ENCODE measurements at places on chromosomes 2 and 18. TPM values are rescaled to one million over a fixed set of nuclear protein-coding genes. Genes with fewer than 3 reads are reported as not detected.
A peak's percentile ranks its signal among the peaks of the same experiment; 100 is the strongest.

DNA sequence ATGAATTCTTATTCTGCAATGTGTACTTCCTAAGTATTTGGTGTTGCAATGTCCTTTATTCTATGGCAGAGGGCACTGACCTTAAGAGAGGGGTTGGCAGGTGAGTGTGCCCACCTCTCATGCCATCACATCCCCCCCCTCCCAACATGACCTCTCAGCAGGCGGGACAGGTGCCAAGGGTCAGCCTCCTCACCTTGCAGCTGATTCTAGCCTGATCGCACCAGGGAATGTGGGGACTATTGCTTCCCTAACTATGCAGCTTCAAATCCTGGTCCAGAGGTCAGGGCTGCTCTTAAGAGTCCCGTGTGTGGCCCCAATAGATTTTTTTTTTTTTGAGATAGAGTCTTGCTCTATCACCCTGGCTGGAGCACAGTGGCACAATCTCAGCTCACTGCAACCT is 9.5 kb downstream of the HJURP start:
- DNase-seq, result no peak

- DNase-seq, result no peak
These were observed 20.0 kb downstream of the MAIP1 start for GRCh38 chr2:199975273-199975895.

- DNase-seq, result no peak
These were observed 230.3 kb upstream of the TCF4 start for GRCh38 chr18:55818284-55818683.

DNA sequence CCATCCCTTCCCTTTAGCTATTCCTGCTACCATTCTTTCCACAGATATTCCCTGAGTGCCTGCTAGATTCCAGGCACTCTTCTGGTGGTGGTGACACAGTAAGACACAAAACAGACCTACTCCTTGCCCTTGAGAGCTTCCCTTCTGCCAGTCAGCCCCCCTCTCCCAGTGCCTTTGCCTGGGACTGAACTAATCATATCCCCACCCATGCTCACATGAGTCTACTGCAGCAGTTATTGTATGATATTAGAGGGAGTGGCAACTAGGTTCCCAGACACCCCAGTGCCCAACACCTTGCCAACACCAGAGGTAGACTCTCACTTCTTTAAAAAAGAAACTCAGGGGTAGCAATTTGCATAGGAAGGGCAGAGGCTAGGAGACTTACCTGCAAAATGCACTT is 7.2 kb upstream of the LBH start:
- DNase-seq, result no peak

DNA sequence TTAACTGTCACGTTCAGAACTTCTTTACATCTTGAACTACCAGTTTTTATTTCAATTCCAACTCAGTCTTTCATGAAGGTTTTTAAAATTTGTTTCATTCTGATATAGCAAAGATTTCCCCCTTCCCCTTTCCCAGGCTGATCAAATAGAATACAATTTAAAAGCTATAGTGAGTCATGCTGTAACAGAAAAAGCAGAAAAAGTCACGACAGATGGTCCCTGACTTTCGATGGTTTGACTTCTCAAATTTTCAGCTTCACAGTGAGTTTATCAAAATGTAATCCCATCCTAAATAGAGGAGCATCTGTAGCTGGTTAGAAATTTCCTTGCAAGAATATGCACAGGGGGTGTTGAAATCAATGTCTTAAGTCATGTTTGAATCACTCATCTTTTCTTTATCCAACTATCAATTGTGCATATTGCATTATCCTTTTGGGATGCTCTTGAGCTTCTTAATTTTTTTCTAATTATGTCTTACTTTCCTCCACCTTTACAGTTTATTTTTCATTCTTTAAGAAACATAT is 500.3 kb downstream of the LRP1B start:
- DNase-seq, result no peak

ANKRD30B gene
- total RNA-seq, result not detected

- DNase-seq, result no peak
These were observed 54.2 kb downstream of the GBX2 start for GRCh38 chr2:236113948-236114347.

DNA sequence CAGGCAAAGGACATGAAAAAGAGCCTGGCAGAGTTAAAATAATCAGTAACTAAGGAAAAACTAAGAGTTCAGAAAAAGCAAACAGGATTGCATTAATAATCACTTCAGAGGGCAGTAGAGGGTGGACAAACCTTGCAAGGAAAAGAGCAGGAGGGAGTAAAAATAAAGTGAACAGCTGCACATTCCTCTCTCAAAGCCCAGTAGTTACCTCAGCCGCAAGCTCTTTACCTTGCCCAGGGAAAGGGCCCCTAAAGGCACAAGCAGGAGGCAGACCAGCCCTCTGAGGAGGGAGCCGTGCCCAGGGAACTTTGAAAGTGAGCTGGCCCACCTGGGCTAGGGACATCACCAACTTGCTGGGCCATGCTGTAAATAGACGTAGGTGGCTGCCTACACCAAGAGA is 196.9 kb downstream of the C1D start:
- DNase-seq, result no peak

FBXO48 gene
- 2.3 TPM for total RNA-seq

- no peak for DNase-seq
These were observed 73.6 kb downstream of the COPS8 start for GRCh38 chr2:237159006-237159911.

GRCh38 chr2:136239079-136239685 is 121.2 kb upstream of the CXCR4 start:
- DNase-seq, result no peak

DNA sequence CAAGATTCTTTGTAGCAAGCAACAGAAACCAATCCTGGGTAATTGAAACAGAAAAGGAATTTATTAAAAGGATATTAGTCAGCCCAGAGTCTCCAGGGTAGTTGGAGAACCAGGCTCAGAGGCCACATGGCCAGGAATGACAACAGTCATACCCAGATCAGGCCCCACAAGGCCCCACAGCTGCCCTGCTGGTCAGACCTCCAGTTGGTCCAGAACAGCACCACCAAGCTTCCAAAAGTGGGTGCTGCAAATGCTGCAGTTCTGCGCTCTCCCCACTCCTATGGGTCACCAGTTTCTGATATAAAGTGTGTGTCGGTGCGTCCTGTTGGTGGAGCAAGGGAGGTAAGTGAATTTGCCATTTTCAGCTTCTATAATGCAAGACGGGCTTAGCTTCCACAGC is 29.9 kb downstream of the KLHL29 start:
- no peak for DNase-seq

DNA sequence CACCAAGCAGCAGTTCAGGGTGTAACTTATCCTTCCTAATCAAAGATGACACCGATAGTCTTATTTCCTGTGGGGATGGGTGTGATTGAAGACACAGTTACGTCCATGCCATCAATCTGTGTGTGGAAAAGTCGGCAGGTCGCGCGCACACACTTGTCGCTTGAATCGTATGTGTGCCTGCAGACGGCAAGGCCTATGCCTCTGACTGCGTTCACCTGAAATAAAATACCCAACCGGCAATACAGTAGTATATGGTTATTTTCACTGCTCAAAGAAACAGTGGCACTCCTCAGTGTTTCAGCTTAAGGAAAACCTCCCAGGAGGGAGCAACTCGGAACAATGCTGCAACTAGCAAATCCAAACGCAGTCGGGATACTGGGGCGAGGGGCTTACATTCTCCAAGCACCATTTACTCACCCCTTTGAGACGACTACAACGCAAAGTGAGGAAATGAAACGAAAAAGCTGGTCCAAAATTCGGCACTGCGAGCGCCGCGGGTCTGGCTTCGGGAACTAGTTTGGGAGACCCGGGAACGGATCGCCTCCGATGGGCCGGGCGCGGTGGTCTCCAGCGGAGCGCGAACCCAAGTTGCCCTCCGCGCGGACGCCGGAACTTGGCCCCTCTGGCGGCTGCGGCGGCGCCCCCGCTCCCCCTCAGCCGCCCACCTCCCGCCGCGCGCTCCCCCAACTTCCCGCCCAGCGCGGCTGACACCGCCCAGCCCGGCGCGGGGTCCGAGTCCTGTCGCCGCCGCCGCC is 675 bp downstream of the PRKD3 start:
- peak; percentile 58 for DNase-seq

CIB4 gene
- total RNA-seq, result not detected

GRCh38 chr18:48297139-48297538 is 112.0 kb downstream of the ZBTB7C start:
- no peak for DNase-seq

DNA sequence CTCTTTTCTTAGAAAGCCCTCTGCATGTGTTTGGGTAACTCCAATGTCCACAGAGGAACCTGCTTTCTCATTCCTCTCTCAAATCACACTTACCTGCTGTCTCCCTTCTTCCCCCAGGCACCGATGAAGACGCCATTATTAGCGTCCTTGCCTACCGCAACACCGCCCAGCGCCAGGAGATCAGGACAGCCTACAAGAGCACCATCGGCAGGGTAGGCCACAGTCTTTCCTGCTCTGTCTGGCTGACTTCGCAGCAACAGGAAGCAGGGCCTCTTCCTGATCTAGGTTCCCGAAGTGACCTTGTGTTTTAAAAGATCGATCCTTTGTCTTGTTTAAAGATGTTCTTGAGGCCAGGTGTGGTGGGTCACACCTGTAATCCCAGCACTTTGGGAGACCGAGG is 25.0 kb upstream of the GMCL1 start:
- no peak for DNase-seq

GRCh38 chr18:12777500-12777944 is 74.7 kb downstream of the PSMG2 start:
- DNase-seq, result no peak

DNA sequence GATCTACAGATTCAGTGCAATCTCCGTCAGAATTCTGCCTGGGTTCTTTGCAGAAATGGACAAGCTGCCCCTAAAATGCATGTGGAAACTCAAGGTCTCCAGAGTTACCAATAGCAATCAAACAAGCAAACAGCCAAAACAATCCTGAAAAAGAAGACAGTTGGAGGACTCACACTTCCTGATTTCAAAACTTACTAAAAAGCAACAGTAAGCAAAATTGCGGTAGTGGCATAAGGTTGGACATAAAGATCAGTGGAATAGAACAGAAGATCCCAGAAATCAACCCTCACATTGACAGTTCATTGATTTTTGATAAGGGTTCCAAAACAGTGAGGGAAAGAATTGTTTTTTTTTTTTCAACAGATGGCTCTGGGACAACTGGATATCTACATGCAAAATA is 59.7 kb downstream of the NPPC start:
- no peak for DNase-seq

PUS10 gene
- 8.5 TPM for total RNA-seq

- DNase-seq, result no peak
These were observed 213.8 kb downstream of the DSC3 start for GRCh38 chr18:30828700-30829099.

DNA sequence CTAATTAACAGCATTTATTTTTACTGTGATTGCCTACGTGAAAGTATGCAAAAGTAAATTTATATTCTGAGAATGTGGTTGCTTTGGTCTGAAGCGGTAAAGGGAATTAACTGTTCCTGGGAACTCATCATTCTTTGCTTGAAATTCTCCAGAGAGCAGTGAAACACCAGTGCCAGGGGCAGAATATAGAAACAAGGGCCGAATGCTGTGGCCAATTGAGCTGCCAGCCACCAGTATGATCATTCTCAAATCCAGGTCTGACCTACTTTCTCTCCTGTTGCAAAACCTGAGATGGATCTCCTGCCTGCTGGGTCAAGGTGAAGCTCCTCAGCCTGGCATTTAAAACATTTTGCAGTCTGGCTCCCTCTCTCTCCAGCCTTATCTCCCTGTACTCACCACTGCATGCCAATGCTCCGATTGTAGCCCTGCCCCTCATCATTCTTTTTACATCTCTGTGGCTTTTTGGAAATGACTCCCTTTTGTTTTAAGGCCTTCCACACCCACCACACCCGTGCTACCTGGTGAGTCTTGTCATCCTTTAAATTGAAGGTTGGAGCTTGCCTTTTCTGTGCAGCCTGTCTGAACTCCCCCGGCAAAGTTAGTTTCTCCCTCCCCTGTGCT is 94.5 kb upstream of the TMEM178A start:
- no peak for DNase-seq

DNA sequence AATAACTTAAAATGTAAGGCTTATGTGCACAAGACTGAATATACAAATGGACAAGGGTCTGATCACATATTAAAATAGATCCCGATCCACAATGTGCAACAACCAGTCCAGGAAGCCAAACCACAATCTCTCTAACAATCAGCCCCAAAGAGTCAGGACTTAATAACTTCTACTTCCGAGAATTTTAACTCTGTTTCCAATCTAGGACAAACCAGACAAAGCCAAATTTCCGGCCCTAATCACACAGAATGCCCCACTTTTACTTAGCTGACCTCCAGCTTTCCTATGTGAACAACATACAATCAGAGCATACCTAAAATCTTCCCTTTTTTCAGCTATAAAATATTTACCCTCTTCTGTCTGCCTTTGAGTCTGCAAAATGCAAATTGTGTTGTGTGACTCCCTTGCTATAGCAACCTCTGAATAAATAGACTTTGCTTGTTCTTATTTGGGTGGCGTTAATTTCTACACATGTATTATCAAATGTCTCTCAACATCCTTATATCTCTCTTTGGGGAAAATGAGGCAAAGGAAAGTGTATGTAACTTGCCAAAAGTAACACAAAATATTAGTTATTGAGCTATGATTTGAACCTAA is 381.9 kb upstream of the MC4R start:
- DNase-seq, result no peak

DNA sequence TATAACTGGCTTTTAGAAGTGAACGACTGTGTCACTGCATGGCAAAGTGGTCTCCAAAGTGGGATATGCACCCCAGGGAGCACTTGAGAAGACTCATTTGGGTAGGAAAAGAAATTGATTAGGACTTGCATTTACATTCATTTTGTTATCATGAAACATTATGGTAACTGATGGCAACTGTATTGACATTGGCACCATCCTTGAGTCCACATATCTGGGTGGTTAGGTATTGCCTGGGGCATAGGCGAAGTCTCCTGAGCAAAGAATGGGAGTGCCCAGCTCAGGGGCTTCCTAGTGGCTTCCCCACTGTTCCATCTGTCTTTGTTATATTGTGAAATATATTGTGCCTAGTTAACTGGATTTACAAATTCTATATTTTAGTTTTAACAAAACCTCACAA is 29.2 kb downstream of the SPATS2L start:
- no peak for DNase-seq

VRK2 gene
- total RNA-seq, result 25.7 TPM

FAM124B gene
- 4.8 TPM for total RNA-seq

GRCh38 chr18:21191596-21192307 is 50.3 kb upstream of the GREB1L start:
- peak; percentile 61 for DNase-seq

DNA sequence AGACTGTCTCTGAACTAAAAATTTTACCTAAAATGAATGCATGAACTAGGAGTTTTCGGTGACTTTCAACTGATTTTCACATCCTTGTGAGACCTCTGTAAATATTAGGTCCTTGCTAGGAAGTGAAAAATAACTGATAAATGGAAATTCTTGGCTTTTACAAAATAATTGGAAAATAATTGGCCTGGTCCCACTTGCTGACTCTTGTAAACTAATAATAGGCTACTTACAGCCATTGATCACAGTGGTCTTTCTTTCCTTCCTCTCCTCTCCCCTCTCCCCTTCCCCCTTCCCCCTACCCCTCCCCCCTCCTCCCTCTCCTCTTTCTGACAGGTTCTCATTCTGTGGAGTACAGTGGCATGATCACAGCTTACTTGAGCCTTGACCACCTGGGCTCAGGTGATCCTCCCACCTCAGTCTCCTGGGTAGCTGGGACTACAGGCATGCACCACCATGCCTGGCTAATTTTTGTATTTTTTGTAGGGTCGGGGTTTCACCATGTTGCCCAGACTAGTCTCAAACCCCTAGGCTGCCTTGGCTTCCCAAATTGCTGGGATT is 38.3 kb downstream of the UGP2 start:
- no peak for DNase-seq

- DNase-seq, result no peak
These were observed 11.4 kb downstream of the RAB31 start for GRCh38 chr18:9719421-9719981.
